ENCODE measurements at places on chromosomes 5 and 9. TPM values are rescaled to one million over a fixed set of nuclear protein-coding genes. Genes with fewer than 3 reads are reported as not detected.

- H3K4me1 ChIP-seq: peaks cover 40% of the 10 kb centered on the region
- no peaks in the 10 kb centered on the region for H3K27me3 ChIP-seq
- no peak for DNase-seq
- H3K27ac ChIP-seq: peak overlapping the region; percentile 59
- H3K4me3 ChIP-seq: no peak overlapping the region
Observed at GRCh38 chr5:177606071-177607051, 6.4 kb downstream of the B4GALT7 start.

GRCh38 chr9:137463931-137464290, 4.8 kb upstream of the NSMF start:
- no peaks in the 10 kb centered on the region for H3K27me3 ChIP-seq
- no peaks in the 10 kb centered on the region for H3K36me3 ChIP-seq
- no peak overlapping the region for H3K27ac ChIP-seq
- H3K4me3 ChIP-seq: no peak overlapping the region
- DNase-seq: no peak
- peaks cover 6% of the 10 kb centered on the region for H3K4me1 ChIP-seq

COL15A1 gene
- total RNA-seq: not detected

PCDHA9 gene
- total RNA-seq: not detected

KCNN2 gene
- not detected for total RNA-seq

KIAA0825 gene
- 1.6 TPM for total RNA-seq

GRCh38 chr5:88536146-88536545, 267.5 kb upstream of the TMEM161B start:
- no peaks in the 10 kb centered on the region for H3K4me1 ChIP-seq
- DNase-seq: no peak
- peaks cover 26% of the 10 kb centered on the region for H3K27me3 ChIP-seq
- H3K27ac ChIP-seq: no peak overlapping the region
- H3K4me3 ChIP-seq: no peak overlapping the region
